CD4-positive, alpha-beta T cell treated with Interleukin-1 beta for 1 hour (primary cell): ENCODE measurements at places on chromosomes 13 and 19.

DNA sequence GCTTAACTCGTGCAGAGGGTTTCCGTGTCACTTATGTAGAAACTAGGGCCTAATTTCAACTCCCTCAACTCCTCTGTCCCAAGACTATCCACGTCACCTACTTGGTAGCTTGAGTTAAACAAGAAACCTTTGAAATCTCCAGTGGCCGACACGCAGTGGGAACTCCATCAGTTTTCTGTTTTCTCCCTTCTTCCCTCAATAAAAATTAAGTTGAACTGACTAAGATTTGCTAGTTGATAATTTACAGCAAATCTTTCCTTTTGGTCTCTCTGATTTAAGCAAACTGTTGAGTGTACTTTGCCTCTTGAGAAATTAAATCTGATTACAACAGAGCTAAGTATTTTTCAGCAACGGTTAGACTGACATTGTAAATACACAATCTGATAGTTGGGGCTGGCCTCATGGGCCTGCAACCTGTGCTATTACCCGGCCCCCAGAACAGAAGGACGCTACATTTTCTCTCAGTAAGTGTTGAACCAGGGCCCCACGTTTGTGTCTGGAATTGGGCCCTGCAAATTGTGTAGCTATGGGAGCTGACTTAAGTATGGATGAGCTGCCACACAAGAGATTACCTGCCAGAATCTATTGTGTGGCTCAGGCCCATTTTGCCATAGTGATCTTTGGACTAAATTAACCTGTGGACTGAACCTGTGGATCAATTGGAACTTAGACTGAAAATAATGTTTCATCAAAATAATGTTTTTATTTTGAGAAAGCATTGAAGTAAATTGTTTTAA, 708 bp upstream of the ESD start:
- no peak for DNase-seq

DNA sequence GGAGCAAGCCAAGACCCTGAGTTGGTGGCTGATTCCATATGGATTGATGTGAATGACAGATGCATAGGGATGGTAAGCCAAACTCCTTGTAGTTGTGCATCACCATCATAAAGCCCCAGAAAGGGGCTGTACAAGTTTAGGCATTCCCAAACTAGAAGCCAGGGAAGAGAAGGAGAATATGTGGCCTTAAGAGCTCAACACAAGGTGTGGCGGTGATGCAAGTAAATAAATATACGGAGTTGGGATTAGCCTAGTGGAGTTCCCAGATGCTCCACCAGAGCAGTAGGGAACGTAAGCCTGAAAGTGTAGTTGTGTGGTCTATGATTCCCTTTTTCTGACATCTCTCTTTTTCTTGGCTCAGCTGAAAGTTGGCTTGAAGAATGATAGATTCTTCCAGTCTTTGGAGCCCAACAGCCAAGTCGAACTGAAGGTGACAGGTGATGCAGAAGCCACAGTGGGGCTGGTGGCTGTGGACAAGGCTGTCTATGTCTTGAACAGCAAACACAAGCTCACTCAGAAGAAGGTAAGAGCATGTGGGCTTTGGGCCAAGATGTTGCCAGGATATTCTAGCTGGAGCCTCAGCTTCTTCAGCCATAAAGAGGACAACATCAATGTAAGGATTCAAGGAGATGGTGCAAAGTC, 30.1 kb downstream of the RDH8 start:
- DNase-seq = no peak

DNA sequence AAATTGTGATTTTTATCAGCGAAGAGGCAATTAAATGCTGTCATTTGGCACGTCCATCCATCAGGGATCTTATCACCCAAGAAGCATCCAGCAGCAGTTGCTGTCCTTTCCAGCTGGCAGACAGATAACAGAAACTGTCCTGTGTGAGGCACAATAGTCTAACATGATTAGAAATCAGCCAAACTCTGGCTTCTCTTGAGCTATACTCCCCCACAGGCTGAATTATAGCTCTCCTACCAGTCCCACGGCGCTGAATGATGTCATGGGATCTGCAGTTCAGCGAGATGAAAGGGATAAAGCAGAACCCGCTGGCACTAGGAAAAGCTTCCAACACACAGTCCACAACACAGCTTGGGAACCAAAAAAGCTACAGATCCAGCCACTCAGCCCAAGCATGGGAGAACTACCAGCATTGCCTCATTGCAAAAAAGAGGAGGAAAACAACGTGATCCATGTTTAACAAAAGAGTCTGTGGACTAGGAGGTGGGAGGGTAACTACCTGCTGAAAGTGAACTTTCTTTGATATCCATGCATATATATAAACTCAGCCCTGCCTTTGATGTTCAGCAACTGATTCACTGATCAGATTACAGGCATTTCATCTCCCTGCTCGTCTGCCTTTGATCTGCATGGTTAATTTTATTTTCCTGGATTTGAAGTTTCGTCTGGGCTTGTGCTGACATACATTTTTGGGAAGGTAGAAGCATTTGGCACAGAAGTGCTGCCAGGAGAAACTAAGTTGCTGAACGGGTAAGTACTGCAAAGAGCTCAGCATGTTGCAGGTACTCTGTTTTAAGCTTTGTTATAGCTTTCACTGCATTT, at the start of gene TNFRSF19:
Gene TNFRSF19 (plus strand): TSS at position 314 of the 822 bp plus-strand sequence. CDS start 19,772 bp downstream, outside the sequence.
- no peak for DNase-seq

GRCh38 chr13:110716247-110716515, 2.7 kb downstream of the ING1 start:
- DNase-seq = no peak

- peak; percentile 70 for DNase-seq
These were observed 36.0 kb upstream of the NEK3 start for GRCh38 chr13:52195401-52195837.

DNA sequence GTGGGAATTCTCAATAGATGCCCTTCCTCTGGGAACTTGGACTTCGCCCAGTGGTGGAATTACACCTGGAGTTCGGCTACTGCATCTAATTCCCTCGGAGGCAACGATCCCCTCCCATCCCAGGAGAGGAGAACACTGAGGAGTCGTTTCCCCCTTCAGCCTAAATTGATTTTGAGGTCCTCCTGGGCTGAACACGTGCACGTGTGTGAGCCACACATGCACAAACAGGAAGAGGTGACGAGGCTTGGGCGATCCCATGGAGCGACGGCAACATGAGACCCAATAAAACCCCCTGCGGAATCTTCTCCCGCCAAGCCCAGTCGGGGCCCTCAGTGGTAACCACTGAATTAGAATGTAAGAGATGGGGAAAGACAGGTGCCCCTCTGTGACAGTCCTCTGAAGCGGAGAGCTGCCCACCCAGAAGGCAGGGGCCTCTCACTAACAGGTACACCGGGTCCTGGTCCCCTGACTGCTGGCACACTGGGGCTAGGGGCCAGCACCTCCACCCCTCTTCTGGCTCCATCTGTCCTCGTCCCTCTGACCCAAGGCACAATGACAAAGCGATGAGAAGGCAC, 4.5 kb downstream of the MLLT1 start:
- DNase-seq = no peak

DNA sequence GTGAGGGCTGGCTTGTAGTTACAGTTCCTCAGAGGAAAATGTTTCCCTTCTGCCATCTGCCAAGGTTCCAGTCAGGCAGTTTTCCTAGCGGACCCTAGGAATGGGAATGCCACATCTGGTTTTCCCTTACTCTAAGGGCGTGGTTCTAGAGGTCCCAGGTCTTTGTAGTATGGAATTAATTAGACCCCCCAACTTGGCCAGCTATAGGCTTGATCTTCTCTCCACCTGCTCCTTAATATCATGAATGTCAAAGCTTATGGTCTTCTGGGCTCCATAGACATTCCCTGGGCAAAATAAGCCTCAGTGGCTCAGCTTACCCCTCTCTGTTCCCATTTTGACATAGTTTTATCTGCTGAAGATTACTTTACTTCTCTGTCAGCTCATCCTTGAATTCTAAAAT, 70.0 kb downstream of the ZNF568 start:
- DNase-seq = no peak

DNA sequence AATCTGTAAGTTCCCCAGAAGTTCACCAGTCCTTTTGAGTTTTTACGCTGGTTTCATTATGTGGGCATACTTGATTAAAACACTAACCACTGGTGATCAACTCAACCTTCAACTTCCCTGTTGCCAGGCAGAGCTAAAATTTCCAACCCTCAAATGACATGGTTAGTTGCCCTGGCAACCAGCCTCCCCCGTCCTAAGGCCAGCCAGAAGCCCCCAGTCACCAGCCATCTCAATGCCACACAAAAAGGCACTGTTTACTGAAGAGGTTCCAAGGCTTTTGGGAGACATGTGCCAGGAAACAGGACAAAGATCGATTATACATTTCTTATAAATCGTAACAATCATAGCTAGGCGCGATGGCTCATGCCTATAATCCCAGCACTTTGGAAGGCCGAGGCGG, 1.6 kb downstream of the ZNF649 start:
- no peak for DNase-seq

DNA sequence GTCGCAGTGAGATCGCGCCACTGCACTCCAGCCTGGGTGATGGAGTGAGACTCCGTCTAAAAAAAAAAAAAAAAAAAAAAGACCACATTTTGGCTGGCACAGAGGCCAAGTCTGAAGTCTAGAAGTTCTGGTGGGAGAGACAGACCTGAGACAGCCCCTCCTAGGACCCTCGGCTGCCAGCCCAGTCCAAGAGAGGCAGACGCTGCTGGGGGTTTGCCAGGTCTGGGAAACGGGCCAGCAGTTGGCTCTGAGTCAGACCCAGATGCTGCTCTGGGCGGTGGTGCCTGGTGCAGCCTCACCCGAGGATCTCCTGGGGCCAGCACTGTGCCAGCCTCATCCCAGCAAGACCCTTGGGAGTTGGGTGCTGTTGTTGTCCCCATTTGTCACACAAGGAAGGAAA, 5.8 kb downstream of the FCHO1 start:
- DNase-seq = no peak

DNA sequence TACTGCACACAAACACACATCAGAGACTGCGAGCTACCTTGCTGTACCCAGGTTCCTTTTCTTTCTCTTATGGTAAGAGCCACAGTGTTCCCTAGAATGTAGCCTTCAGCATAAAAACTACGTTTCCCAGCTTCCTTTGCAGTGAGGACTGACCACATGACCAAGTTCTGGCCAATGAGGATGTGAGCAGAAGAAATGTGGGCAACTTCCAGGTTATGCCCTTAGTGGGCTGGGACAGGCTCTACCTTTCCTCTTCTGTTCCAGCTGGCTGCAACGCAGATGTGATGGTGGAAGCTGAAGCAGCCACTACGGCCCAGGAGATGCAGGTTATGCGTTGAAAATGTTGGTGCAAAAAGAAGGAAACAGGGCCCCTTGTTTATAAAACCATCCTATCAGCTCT, 27.5 kb downstream of the VRK3 start:
- peak; percentile 35 for DNase-seq

DNA sequence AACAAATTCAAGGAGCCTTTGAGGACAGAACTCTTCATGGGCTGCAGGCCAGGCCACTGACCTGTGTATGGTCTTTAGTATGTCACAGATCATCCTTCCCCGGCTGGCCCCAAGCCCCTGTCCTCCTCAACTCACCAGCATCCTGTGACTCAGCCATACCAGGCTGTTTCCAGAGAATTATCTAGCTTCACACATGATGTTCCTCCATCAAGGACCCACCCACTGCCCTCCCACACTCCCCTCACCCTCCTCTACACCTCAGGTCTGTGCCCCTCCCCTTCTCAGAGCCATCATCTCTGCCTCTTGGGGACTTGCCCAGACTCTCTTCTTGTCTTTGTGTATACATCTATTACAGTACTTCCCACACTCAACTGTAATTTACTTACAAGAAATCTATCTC, 14.7 kb downstream of the DCT start:
- no peak for DNase-seq

DNA sequence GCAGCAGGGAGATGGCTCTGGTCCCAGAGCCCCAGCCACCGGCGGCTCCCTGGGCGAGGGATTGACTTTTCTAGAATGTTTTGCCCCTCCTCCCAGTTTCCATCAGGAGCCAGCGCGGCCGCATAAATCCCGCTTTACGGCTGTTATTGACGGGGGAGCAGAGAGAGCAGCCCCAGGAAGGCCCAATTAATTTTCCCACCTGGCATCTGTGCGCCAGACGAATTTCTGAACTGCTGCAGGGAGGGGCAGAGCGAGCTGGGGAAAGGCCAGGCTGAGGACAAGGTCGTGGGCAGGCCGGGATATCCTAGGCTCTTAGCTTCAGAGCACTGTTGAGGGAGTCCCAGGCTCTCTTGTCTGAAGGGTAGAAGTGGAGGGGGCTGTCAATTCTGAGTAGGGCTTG, 24.7 kb downstream of the ZNRF4 start:
- no peak for DNase-seq
